ENCODE measurements at places on chromosomes 1 and 21. TPM values are rescaled to one million over a fixed set of nuclear protein-coding genes. Genes with fewer than 3 reads are reported as not detected.

OR2L13 gene
- total RNA-seq = not detected

- DNase-seq = peak; percentile 10
Measured at GRCh38 chr1:89780721-89781120, 40.1 kb upstream of the LRRC8D start.

PER3 gene
- total RNA-seq = 3.8 TPM

CCDC30 gene
- 5.1 TPM for total RNA-seq

DNA sequence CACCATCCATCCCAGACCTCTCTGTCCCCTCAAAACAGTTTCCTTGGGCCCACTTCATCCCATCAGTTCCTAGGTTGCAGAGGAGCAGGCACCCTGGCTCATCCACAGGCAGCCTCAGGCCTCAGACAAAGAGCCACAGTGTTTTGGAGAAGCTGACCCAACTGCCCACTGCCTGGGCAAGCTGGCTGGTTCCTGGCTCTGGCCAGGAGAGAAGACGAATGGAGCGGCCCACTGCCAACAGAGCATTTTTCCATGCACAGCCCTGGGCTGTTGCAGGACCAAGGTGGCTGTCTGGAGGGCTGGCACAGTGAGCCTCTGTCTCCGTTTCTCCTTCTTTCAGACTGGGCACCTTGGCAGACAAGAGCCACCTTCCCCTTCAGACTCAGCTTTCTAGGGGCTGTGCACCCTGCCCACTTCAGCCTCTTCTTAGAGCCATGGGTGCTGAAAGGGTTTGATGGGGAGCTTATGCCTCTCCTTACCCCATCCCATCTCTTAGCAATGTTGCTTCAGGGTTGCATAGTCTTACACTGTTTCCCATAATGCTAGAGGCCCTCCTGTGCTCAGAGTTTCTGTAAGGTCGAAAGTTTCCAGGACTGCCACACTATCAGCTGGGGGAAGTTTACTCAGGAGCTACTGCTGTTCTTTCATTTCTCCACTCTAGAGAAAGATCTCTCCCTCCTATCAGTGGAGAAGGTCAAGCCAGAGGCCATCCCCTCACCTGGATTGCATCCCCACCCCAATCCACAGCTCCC lies 973 bp downstream of the FMOD start:
- no peak for DNase-seq

ERICH3 gene
- 0.15 TPM for total RNA-seq

METTL18 gene
- 11.2 TPM for total RNA-seq

GRCh38 chr1:53734650-53735211 lies 4.2 kb downstream of the GLIS1 start:
- DNase-seq = no peak

- DNase-seq = peak; percentile 34
Measured at GRCh38 chr21:44871576-44872269, 1.8 kb downstream of the PTTG1IP start.

- no peak for DNase-seq
Measured at GRCh38 chr1:34879230-34879629, 19.7 kb upstream of the SMIM12 start.

DNA sequence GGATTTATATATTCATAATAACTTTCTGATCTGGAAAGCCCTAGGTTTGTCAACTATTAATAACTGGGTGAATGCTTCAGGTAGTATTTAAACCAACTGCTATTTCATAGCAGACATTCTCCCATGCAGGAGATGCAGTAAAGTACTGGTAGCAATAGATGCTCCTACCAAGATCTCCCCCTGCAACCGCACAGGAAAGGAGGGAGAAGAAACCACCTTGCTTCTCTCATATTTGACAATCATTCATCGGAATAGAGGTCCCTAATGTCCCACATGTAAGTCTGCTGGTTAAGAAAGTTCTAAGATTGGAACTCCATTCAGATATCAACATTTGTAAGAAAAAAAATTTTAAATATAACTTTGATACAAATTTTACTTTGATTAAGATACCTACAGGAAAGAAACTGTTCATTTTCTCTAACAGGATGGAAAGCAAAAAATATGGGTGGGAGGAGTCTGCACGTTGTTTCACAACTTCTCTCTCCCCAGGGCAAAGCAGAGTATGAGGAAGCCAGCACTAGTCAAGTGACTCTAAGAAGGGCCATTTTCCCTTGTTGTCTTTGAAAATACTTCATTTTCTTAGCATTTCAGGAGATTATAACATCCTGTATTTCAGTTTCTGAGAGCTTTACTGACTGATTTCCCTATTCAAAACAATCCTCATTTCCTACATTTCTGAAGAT lies at the start of gene PYHIN1:
Gene PYHIN1, plus strand, starts transcription at position 498 of the 683 bp plus-strand sequence. CDS start 5,359 bp downstream, outside the sequence.
- no peak for DNase-seq

- DNase-seq = no peak
Measured at GRCh38 chr1:247548092-247548491, 842 bp upstream of the GCSAML start.

DNA sequence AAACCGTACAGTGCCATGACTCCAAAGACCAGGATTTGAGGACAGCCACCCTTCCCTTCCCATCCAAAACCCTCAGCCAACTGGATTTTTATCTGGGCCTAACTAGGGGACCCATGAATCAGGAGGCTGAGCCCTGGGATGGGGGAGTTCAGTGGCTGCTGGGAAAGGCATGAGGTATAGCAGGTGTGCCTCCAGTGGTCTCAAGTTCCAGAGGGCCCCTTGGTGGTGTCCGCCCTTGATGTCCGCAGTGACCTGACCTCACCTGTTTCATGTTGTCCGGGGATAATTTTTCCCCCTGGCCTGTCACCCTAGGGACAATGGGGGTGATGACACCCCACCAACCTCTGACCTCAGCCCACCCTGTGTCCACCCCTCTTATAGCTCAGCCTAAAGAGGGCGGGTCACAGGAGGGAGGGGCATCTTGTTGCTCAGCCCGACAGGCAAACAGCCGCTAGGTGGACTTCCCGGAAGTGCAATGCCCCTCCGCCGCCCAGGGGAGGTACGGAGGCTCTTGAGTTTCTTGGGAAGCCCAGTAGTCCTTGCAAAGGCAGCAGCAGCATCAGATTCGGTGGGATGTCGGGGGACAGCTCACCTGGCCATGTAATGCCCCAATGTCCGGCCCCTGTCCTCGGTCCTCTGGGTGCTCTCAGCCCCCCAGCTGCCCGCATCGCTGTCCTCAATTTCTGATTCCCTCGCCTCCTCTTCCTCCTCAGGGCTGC lies 13.8 kb upstream of the IL22RA1 start:
- no peak for DNase-seq

GRCh38 chr1:109827986-109828385 lies 64.3 kb upstream of the EPS8L3 start:
- no peak for DNase-seq

OVAAL gene
- total RNA-seq = not detected

GRCh38 chr1:160446945-160447600 lies 46.7 kb downstream of the VANGL2 start:
- no peak for DNase-seq

DNA sequence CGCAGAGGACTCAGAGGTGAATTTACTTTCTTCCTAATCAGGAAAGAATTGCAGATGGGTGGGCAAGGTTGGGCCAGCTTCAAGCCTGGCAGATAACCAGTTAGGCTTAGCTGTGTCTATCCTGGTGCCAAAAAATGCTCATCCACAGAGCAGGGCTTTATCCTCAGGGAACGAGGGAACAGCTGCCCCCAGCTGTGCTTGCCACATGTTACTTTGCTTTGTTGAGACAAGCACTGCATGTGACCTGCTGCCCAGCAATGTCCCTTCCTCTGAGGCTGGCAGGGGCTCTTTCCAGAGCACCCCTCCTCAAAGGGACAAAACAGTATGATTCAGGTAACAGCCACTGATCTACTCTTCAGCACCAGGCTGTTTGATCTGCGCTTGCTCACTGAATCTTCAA lies 505.1 kb upstream of the USP24 start:
- DNase-seq = no peak

GRCh38 chr21:35398346-35398982 lies 349.4 kb upstream of the RUNX1 start:
- no peak for DNase-seq

Data from Calu3 (cell line).